ENCODE measurements at places on chromosomes 6 and 20. TPM values are rescaled to one million over a fixed set of nuclear protein-coding genes. Genes with fewer than 3 reads are reported as not detected.
A peak's percentile ranks its signal among the peaks of the same experiment; 100 is the strongest.

Gene HBS1L
- 175 TPM for total RNA-seq

Gene COL12A1
- total RNA-seq = not detected

Gene FGD2
- 3.2 TPM for total RNA-seq

Gene EEF1A2
- total RNA-seq = 0.94 TPM

Gene HSF2
- total RNA-seq = 15.1 TPM

Gene CLPSL2
- total RNA-seq = not detected

Gene ADGRF1
- not detected for total RNA-seq

GRCh38 chr6:14035071-14035847 is 82.3 kb upstream of the CD83 start:
- no peak for DNase-seq

GRCh38 chr20:43238833-43239232 is 49.1 kb upstream of the PTPRT start:
- DNase-seq = no peak

DNA sequence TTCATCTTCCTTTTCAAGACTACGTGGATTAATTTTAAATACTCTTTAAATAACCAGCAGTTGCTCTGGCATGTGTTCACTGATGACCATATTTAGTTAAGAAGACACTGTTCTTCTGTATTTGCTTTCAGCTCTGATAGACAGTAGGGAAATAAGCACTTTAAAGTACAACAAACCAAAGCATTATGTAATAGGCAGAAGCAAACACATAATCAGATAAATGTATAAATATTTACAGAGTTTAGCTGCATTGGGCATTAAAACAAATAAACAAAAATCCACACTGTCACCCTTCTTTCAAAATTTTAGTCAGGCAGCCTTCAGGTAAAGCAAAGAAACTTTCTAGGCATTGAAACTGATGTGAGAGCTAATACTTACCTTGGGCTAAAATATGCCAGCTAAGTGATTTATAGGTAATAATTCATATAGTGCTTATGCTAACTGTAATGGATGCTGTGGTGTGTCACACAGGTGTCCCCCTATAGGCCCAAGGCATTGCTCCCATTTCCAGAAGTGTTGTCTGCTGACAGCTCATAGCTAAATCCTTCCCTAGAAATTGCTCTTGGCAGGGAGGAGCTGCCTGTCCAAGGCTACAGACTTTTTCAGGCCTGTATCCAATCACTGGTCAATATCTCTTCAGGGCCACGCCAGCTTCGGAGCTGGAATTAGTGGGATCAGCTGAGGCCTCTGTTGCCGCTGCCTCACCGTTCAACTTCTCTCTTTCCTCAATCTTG is 111.5 kb upstream of the CITED2 start:
- no peak for DNase-seq

GRCh38 chr20:4272225-4272624 is 256.9 kb upstream of the RNF24 start:
- DNase-seq = no peak

- DNase-seq = no peak
Observed at GRCh38 chr6:152636021-152636608, 1.0 kb downstream of the SYNE1 start.

DNA sequence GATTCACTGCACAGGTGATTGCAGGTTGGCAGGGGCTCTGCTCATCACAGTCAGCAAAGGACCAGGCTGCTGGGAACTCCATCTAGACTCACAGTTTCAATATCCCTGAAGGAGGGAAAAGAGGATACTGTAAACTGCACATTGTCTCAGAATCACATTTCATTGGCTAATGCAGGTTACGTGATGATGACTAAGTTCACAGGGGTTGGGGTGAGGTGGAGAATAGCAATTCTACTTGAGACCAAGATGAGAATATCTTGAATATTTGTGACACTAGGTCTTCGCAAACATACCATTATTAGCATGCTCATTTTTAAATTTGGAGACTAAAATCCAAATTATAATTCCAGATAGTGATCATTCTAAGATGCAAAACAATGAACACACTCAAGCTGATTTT is 208.5 kb upstream of the CITED2 start:
- DNase-seq = no peak

DNA sequence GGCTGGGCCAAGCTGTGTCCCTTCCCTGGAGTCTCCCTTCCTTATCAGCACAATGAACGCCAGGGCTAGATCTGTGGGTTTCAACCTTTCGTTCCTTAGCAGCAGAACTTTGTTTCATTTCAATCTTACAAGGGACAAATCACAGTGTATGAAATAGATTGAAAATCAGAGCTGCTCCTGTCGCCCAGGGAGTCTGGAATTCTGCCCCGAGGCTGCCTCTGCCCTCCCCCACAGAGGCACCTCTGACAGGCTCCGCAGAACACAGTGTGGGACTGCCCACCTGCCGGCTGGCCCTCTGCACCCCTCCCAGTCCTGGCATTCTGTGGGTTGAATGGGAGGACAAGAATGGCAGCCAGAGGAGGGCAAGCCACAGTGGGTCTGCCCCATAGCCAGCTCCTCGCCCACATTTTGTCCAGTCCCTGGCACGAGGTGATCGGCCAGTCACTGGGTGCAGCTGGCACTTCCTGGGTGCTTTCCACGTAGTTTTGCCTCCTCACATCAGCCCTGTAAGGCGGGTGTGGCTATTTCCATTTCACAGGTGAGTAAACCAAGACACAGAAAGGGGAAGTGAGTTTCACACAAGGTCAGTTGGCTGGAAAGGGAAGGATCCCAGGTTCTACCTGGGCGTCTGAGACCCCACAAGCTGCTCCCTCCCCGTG is 26.1 kb downstream of the MANBAL start:
- DNase-seq = no peak

DNA sequence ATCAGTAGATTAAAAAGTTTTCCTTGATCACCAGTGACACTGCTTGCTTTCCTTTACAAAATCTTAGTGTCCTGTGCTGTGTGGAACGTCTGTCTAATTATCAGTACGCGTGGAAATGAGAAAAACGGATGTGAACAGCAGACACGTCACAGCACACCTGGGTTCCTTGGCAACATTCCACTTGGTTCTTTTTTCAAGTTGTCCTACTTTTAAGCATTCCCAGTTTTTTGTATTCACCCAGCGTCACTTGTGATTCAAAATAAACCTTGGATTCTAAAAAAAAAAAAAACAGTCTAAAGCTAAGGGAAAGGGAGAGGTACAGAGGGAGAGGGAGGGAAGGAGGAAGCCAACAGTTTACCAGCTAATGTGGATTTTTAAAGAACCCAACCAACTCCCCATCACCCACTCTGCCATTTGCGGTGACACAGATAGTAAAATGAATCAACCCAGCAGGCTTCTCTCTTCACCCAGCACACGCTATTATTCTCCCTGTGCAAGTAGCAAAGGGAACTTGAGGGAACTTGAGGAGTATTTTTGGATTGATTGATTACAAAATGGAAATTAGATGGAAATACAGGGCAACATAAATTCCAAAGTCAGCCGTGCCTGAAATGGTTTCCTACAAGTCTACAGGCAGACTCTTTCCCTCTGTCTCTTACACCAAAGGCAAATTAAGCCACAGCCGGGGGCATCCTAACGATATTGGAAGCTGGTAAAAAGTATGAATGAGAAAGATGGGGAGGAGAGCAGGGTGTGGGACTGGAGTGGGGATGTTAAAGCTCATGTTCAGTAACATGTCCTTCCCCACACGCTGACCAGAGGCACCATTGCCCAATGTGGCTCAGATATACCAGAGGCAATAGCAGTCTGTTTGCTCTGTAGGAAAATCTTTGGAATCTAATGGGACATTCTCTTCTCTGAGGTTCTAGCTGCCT is 129.8 kb downstream of the SASH1 start:
- no peak for DNase-seq

DNA sequence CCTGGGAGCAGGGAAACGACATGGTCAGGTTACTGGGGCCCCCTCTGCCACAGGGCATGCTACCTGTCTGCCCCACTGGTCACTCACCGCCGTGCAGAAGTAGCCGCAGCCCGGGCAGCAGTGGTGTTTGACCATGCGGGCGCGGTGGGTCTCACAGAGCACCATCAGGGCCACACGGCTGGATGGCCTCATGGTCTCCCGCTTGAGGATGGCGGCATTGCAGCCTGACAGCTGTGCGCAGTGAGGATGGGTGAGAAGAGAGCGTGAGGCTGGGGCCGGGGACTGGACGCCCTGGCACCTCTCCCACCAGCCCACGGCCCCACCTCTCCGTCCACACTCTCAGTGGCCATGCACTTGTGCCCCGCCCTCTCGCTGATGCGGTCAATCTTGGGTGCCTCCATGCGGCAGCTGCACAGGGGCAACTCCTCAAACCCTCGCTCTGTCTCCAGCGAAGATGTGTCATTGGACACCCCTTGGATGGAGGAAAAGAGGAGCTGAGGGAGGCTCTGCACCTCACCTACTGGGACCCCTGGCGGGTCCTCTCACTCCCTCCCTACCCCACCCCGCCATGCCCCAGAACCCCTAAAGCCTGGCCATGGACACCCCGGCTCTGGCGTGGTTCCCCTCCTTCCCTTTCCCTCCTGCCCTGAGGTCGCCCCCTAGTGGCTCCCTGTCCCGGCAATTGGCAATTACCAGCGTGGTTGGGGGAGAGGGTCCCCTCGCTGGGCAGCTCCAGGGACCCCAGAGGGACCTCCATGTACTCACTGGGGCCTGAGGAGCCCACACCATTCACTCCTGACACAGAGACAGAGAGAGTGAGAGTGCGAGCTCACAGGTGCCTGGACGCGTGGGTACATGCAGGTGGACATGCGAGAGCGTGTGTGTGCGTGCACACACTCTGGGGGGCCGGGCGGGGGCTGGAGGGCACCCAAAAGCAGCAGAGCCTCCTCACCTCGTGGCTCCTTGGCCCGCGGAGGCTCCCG is 8.9 kb downstream of the EHMT2 start:
- peak; percentile 61 for DNase-seq

All from activated T-cell treated with anti-CD3 and anti-CD28 coated beads, Interleukin-2, amount 50 U/mL, for 72 hours (primary cell).